ENCODE measurements at places on chromosomes 4 and X.

DNA sequence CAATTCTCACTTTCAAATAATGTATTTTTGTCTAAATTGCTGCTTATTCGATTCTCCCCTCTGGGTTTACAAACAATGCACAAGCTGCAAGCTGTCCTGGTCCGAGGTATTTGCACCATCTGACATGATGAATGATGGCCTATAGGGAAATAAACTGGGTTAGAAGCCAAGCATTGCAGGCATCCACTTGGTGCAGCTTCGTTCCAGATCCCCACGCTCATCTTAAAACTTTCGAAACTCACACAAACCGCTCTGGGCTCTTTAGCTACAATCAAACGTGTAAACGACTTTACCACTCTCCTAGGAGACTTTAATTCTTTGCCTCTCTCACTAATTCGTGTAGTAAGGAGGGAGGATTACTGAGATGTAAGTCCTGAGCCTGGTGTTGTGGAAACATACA lies 19.0 kb downstream of the PHKA2 start:
- DNase-seq = no peak

DNA sequence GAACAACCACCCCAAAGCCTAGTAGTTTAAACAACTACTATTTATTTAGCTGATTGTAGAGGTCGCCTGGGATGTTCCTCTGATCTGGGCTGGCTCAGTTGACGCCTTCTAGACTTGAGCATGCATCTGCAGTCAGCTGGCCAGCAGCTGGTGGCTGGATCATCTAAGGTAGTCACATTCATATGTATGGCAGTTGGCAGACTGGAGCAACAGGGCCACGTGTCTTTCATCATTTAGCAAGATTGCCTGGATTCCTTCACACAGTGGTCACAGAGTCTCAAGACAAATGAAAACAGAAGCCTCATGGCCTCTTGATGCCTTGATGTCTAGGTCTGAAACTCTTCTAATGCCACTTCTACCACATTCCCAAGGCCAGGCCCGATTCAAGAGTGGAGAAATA lies 220.6 kb upstream of the S100G start:
- no peak for DNase-seq

DNA sequence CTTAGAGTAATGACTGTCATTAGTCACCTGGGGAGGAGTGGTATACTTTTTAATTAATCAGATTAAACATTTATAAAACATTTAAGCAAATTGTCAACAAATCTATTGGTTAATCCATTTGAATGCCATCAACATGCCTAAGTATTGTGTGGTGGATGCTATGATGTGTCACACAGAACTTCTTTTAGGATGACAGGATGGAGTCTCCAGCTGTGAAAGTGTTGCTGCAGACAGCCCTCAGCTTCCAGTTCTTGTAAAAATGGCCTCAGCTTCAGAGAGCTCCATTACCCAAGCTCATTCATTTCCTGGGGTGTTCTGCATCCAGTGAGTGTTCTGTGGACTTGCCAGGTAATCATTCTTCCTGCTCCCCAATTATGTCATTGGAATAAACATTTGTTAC lies 74.3 kb upstream of the CLNK start:
- DNase-seq = no peak

DNA sequence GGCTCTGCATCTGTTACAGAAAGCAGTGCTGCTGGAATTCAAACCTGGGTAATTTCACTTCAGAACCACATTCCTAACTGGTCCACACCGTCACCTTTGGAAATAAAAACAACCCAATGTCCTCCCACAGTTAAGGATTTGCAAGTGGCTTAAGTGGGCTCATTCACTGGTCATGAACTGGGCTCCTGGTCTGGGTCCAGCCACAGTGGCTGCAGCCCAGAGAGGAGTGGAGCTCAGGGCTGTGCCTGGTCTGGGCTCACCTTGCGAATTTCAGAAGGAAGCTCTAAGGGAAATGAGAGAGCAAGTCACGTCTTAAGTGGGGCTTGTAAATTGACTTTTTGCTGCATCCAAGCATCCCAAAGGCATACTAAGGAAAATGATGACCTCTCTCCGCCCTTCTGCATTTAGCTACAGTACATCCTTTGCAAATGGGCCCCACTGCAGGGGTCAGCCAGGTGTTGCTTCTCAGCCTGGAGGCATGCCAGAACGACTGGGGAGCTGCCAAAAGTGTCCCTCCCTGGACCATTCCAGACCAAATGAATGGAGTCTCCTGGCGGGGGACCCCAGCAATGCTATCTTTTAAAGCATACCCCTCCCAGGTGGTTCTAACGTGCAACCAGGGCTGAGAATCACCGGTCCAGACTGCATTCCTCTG lies 25.6 kb upstream of the CRMP1 start:
- DNase-seq = no peak

DNA sequence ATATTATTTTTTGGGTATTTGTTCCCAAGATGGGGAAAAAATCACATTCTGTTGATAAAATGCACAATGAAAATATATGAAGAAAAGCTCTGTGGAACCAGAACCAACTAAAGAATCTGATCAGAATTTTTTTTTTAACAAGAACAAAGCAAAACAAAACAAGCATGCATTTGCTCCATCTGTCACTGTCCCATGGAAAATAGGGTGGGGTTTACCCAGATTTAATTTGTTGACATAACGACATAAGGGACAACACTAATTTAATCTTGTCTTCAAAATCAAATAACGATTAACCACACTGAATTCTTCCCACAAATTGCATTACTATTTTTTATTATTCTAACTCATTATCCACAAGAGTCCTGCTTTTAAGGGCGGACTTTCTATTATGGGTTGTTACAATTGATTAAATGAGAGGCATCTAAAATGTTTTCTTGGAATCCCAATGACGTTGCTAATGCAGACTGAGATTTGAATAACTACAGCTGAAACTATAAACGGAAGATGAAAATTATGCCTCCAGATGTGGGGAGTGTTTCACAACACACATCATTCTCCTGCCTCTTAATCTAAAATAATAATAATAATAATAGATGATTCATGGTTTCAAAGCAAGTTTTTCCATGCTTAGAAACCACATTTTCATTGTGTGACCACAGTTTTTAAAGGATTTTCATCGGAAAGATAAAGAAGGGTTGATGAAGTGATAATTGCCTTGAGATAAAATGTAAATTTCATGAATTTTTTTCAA lies 307.0 kb upstream of the CPEB2 start:
- no peak for DNase-seq

Measured in LNCaP clone FGC (cell line).